ENCODE measurements at places on chromosomes 5 and 9.

- no peak for DNase-seq
Measured at GRCh38 chr5:17976404-17976803, 342.1 kb downstream of the TAF11L14 start.

DNA sequence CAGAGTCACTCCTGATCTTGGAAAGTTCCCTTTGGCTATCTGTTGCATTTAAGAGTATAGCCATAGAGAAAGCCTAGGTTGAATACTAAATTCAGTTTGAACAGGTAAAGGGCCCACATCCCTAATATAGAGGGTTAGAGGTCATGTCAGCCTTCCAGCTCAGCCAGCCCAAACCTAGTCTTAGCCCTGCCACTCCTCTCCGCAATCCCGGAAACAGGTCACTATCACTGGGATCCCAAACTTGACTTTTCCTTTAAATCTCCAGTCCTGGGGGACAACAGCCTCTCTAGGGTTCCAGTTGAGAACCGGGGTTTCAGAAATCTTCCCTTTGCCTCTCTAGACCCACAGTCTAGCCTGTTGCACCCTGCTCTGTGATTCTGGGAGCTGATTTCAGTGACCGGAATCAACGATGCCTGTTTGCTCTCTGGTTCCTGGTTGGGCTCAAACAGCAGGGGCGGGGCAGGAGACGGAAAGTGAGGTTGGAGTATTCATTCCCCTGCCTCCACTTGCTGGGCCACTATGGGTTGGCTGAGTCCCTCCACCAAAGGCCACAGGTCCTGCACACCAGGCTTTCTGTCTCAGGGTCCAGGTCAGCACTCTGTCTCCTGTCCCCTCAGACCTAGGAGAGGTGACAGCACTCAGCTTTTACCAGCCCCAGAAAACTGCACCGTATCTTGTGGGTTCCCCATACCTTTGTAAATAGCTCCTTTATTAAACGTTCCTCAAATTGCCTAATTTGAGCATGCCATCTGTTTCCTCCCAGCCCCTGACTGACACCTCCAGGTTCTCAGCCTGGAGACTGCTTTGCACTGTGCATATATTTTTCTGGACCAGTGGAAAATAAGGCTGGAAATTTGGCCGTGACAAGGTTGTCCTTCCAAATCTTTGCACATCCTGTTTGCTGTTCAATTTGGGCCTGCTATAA lies 23.8 kb upstream of the CPEB4 start:
- no peak for DNase-seq

GRCh38 chr9:121648799-121649198 lies 2.6 kb upstream of the DAB2IP start:
- DNase-seq = no peak

GRCh38 chr5:15365070-15365469 lies 134.9 kb upstream of the FBXL7 start:
- no peak for DNase-seq

DNA sequence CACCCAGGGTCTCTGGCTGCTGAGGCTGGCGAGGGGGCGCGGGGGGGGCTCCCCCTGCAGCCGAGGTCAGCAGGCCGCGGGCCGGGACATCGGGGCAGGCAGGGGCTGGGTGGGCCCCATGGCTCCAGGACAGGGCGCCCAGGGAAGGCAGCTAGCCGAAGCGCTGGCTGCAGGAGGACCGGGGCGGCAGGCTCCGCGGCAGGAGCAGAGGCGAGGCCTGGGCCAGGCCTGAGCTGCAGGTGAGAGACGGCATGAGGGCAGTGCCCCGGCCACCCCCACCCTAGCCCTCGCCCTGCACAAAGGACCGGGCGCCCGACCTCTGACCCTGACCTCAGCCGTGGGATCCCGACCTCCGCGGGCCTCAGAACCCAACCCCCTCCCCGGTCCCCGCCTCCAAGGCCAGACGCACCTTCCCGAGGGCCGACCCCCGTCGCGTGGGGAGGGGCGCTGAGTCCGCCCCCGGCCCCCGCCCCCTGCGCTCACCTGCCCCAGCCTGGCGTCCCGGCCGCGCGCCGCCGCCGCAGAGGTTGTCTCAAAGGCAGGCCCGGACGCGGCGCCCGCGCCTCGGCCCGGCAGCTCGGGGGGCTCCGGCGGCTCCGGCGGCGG lies 431 bp downstream of the RNF208 start:
- peak; percentile 33 for DNase-seq
